ENCODE measurements at places on chromosomes 6 and 20.

GRCh38 chr20:25360631-25361286, 29.9 kb downstream of the ABHD12 start:
- peak; percentile 34 for DNase-seq

- no peak for DNase-seq
These were observed 124.6 kb downstream of the ANKS1A start for GRCh38 chr6:35013701-35014100.

- no peak for DNase-seq
These were observed 216.8 kb upstream of the DTNBP1 start for GRCh38 chr6:15879371-15880261.

DNA sequence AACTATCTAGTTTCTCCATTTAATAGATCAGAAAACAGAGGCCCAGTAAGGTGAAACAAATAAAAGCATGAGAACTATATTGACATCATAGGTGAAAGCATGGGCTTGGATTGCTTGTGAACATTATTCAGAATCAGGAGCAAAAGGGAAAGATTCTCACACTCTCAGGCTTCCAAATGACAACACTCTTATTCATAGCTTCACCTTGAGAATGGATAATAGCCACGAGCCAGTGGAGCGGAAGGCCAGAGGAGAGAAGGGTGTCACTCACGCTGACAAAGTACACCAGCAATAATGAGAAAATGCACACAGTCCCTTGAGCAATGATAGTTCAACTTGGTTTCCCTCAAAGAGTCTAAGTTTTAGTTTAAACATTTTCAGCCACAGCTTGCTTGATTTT, 339.0 kb downstream of the TPBG start:
- DNase-seq, result no peak

- no peak for DNase-seq
These were observed 66.4 kb upstream of the DSP start for GRCh38 chr6:7475081-7475480.

DNA sequence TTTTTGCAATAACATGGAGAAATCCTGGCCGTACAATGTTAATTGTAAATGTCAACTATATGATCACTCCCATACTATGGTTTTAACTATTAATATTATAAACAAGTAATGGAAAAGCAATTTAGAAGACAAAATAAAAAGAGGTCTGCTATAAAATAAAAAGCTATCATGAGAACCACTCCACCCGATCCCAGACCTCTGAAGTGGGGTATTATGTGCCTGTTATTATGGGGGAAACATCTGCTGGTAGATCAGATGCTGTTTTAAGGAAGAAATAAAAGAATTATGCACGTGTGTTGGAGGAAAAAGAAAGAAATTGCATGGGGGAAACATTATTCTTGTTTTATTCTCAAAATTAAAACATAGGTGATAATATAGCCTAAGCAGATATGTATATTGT, 615.7 kb upstream of the ARID1B start:
- DNase-seq, result no peak

DNA sequence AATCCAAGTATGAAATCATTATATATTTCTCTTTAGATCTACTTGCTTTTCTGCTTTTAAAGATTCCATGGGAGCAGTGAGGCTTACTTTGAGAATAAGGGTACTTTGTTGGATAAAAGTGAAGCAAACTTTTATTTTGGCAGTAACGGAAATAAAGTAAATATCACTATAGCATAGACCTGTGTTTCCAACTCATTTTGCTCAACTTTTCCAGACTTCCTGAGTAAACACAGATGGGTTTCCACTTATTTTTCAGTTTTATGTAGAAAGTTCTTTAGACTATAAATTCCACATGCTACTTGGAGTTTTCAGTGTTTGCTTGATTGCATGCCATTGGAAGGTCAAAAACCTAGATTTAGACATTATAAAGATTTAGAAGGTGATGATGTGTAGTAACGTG, 6.2 kb downstream of the STX16 start:
- no peak for DNase-seq

- no peak for DNase-seq
These were observed 320.2 kb upstream of the SULF2 start for GRCh38 chr20:48105526-48105925.

GRCh38 chr6:78835817-78836216, 31.5 kb upstream of the IRAK1BP1 start:
- no peak for DNase-seq

DNA sequence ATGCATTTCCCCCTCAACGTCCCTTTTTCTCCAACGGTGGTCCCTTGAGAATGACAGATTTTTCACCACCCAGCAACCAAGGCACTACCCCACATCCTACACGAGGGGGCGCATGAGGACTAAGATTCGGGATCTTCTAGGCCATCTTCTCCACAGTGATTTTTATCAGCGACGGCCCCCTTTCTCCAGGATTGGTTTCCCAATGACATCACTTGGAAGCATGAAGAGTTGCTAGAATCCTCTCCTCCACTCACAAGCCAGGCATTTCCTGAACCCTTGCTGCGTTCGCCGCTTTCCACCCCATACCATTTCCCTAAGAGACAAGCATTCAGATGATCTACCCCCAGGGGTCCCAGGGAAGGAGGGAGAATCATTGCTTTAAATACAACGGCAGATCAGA, 252.0 kb downstream of the HIVEP2 start:
- peak; percentile 18 for DNase-seq

DNA sequence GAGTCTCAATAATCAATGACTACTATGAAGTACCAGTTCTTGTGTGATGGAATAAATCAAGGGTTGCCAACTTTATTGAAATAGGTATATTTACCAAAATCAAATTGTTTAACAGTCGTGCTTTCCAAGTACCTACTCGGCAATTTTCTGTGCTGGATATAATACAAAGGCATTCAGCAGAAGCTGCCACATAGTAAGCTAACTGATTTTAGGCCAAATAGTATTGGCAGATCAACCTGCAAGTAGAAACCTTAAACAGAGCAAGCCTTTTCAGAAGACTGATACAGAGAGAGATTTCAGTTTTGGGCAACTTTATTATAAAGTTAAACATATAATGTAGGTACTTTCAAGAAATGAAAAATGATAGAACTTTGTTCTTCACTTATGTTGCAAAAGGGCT, 174.6 kb downstream of the ASCC3 start:
- no peak for DNase-seq

GRCh38 chr6:14320332-14320731, 202.8 kb downstream of the CD83 start:
- DNase-seq, result no peak

- peak; percentile 7 for DNase-seq
These were observed 445 bp downstream of the RAB32 start for GRCh38 chr6:146543940-146544615.

GRCh38 chr20:42688576-42688975, 501.1 kb downstream of the PTPRT start:
- no peak for DNase-seq

- DNase-seq, result peak; percentile 73
These were observed 159.1 kb downstream of the TFAP2C start for GRCh38 chr20:56788041-56788670.

DNA sequence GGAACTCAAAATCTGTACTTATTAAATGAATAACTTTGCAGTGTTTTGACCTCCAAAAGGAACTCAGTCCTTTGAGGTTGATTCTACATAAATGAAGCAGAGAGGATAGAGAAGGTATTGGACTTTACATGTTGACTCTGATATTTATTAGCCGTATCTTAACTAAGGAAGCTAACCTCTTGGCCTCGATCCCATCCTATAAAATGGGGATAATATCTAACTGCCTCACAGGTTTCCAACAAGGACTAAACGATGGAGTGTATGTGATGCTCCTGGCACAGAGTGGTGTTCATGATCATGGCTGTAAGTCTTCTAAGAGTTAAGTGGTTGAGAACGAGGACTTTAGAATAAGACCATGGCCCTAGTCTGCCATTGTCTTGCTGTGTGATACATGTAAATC, 24.2 kb upstream of the MAP3K4 start:
- no peak for DNase-seq

GRCh38 chr6:160042014-160042773, 73.3 kb downstream of the IGF2R start:
- DNase-seq, result no peak

DNA sequence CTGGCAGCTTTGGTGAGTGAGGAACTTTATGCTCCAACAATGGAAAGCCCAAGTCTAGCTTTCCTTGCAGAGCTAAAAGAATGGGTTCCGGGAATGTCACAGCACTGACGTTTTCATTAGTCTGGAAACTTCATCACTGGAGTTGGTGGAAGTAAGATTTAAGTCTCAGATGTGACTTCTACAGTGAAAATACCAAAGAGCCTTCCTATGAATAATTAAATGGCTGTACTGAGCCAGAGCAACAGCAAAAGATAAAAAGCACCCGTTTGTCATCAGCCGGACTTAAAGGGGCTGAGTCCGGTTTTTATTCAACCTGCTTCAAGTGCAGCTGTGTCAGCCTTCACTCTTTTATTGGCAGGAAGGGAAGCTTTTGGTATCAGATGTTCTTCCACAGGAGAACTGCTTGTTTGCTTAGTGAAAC, 46.5 kb upstream of the SHLD1 start:
- no peak for DNase-seq

DNA sequence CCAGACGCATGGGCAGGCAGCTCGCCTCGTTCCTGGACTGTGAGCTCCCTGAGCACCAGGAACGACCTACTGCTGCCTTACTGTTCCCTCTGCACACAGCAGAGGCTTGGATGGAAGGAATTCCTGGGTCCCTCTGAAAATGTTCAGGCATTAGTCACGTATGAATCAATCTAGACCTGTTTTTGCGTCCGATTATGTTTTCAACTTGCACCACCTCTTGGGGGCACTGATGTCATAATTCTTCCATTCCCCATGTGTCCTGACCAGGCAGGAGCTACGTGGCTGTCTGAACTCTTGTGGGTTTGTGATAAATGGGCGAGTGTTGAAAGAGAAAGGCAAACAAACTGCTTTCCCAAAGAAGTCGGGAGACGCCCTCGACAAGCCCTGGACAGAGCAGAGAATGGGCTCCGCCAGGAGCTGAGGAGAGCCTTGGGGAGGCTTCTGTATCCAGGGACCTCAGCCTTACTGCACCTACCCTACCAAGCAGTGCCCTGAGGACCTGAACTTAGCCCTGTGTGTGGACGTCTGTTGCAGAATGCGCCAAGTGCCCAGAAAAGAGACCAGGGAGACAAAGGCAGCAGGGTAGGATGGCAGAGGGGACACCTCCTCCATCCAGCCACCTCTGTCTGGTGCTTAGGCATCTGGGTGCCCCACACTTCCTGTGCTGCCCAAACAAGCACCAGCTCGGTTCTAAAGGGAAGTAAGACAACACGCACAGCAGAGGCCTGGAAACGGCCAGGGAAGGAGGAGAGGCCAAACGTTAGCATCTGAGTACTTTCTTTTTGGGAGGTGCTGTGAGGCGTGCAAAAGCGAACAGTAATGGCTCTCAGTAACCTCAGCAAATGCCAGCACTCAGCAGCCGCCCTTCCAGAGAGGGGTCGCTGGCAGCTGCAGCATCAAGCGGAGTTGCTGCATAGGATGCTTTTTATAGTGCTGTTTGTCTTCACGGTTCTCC, 124.2 kb downstream of the LY86 start:
- peak; percentile 84 for DNase-seq

DNA sequence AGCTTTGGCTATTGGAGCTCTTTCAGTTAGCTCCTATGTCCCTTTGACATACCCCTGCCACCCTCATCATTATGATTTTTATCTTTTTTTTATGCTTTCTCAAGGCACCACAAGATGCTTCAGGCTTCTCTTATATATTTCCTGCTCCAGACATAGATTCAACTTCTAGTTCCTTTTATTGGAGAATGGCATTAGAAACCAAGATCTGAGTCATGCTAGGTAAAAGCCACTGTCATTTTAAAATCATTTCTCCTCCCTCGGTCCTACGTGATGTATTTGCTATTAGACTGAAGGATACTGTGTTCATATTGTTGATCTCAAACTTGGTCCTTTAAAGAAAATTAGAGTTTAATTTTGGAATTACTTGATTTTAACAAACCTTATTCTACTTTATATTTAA, 8.3 kb downstream of the TENT5A start:
- DNase-seq, result no peak

- no peak for DNase-seq
These were observed 37.6 kb upstream of the SPDEF start for GRCh38 chr6:34593701-34594100.

- no peak for DNase-seq
These were observed 1.6 kb downstream of the SCAND1 start for GRCh38 chr20:35952480-35953386.

DNA sequence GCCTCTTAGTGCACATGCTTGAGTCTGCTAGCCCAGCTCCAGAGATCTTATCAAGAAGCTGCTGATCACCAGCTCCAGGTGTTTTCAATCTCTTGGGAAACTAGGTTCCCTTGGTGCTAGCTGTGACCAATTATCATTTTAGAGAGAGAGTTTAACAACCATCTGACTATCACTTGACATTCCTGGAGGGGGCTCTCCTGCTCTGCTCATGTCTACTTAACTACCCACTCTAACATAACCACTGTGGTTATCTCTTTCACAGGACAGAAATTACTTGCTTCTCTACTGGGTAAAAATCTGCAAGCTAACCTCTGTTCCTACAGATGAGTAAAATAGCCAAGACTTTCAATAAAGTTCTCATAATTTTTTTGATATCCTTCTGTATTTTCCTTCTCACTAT, 823.4 kb upstream of the GJE1 start:
- no peak for DNase-seq

DNA sequence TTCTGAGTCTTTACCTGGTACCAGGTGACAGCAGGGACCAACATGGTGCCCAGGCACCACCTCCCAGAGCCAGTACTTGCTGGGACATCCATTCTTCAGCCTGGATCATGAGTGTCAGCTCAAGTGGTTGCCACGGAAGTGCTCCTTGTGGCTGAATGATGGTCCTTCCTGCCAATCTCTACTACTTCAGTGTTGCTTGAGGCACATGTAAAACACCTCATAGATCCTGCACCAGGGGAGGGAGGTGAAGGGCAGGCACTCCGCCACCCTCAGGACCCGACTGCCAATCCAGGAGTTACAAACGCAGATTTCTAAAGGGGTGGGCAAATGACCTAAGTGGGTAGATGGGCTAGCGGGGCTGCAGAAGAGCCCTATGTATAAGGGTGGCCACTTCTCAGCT, 226.0 kb downstream of the PREX1 start:
- no peak for DNase-seq

DNA sequence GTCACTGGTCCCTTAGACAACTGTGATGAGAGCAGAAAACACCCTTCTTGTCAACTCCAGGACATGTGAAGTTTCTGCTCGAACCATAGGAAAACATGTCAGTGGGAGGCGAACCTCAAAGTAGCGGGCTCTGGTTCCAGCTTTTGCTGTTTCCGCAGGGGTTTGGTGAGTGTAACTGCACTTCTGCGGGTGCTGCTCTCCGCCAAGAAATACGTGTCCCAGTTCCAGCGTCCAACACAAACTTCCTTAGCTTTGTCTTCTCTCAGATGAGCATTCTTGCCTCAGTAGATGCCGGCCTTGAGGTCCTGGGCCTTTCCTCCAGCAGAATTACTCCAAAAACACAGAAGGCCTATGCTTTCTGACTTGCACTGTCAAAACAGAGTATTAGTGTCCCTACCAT, 156.3 kb downstream of the FNDC1 start:
- DNase-seq, result no peak

DNA sequence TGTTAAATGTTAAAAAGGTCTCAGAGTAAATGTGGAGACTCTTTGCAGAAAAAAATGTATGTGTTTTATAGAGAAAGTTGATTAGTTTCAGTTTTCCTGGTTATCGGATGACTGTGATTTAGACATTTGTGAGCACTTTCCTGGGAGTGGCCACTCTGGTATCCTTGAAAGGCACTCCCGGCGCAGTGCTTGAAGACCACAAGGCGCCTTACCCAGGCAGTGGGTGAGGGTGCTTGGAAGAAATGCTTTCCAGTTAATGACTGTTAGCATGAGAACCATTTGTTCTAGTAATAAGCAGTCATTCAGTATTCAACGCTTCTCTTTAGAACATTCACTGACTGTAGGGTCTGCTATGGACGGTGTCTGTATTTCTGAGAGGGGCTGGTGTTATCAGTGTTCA, 7.2 kb downstream of the CDS2 start:
- no peak for DNase-seq

All from H54 (cell line).